ENCODE measurements at places on chromosomes 3 and 15.

- DNase-seq, result no peak
These were observed 26.2 kb upstream of the CLDN16 start for GRCh38 chr3:190361791-190362190.

DNA sequence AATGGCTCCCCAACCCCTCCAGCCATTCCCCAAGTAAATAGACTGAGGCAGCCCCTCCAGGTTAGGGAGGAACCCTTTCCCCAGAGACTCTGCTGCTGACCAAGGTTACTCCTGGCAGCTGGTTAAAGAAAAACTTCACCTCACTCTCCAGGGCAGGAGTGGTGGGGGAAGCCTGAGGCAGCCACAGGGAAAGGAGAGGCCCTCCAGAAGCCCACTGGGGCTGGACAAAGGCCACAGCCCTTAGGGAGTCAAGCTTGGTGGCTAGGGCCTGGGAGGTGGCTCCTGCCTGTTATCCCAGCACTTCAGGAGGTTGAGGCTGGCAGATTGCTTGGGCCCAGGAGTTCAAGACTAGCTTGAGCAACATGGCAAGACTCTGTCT, 923 bp downstream of the ACY1 start:
- DNase-seq, result no peak

DNA sequence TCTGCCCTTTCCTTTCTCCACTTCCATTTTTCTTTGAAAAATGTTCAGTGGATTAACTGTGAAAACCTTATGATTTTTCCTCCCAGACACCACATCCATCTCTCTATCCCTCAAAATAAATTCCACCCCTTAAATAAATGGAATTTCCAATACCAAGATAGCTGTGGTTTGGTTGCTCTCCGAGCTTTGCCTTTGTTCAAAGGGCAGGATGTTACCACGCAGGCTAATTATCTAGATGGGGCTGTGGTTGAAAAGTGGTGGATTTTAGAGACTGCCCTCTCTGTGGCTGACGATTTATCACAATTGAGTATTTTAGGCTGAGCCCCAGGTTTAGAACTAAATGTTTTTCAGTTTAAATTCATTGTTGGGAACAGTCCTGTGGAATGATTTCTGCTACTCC, 36.9 kb upstream of the CMSS1 start:
- DNase-seq, result no peak

- no peak for DNase-seq
These were observed 6.6 kb upstream of the TEX9 start for GRCh38 chr15:56358604-56359003.

- DNase-seq, result no peak
These were observed 243.8 kb downstream of the KCNH8 start for GRCh38 chr3:19392150-19392549.

- no peak for DNase-seq
These were observed 305.8 kb downstream of the ARPP21 start for GRCh38 chr3:35944926-35945710.

GRCh38 chr15:91319371-91320059, 219.5 kb downstream of the SV2B start:
- no peak for DNase-seq

- no peak for DNase-seq
These were observed 55.6 kb upstream of the LRTM1 start for GRCh38 chr3:54983266-54984099.

DNA sequence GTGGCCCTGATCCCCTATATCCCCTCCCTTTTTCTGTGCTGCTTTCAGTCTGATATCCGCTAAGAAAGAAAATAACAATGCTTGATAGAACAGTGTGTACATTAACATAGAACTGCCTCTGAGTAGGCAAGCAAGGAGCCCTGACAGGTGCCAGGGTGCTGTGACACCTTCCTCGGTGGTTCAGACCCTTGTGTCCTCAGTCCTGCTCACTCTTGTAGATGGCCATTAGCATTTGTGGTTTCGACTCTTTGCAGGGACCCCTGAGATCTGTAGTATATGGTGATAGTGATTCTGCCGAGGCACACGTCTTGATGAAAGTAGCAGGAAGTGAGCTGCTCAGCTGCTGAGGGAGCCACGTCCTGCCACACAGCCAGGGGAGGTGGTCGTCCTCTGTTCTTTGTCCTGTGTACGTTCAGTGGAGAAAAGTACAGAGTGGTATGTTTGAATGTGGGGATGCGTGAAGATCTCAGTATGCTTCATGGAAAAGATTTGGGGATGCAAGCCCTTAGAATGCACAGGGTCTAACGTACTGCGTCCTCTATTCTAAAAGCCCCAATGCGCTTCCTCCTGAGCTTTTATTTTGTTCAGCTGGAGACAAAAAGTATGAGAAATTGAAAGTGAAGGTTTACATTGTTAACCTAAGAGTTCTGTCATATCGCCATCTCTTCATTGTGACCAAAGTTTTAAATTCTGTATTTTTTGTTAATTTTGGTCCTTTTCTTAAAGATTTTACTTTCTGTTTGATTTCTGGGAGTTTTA, 35.4 kb downstream of the PXYLP1 start:
- no peak for DNase-seq

- no peak for DNase-seq
These were observed 22.4 kb downstream of the NANOGP8 start for GRCh38 chr15:35062738-35063099.

GRCh38 chr3:147191795-147192385, 214.5 kb downstream of the ZIC4 start:
- DNase-seq, result peak; percentile 14

DNA sequence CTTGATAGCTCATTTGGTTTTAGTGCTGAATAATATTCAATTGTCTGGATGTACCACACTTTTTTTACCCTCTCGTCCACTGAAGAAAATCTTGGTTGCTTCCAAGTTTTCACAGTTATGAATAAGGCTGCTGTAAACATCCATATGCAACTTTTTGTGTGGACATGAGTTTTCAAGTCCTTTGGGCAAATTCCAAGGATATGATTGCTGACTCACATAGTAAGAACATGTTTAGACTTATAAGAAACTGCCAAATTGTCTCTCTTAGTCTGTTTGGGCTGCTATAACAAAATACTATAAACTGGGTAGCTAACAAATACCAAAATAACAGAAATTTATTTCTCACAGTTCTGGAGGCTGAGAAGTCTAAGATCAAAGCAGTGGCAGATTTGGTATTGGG, 59.5 kb upstream of the TNFSF10 start:
- DNase-seq, result no peak

DNA sequence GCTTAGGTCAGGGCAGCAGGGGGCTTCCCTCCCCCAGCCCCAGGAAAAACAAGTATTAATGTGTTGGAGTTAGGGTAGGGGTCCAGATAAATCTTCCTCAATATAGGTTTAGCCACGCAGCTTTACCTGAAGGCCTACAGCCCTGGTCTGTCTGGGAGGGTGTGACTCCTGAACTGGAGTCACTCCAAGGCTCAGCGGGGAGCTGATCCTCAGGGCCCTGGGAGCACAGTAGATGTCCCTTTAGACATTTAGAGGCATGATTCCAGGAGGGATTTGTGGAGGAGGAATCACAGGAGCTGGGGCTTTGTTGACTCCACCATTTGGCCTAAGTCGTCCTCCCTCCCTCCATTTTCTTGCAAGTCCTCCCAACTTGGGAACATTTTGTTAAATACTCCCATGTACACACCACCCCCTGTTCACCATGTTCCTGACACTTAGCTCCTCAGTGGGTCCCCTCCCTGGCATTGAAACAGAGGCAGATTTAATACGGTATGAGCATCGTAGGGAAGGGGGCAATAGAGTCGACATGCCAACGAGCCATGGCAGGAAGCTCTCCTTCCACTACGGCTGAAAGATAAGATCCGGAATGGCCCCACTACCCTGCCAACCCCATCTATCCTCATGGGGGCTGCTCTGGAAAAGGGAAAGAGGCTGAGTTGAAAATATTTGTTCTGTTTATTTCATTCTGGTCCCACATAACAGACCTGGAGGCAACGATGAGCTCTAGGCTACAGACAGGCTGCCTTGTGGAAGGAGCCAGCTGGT, 69.0 kb upstream of the LARS2 start:
- DNase-seq, result no peak

GRCh38 chr3:117762621-117763037, 1053.0 kb downstream of the TUSC7 start:
- DNase-seq, result no peak

DNA sequence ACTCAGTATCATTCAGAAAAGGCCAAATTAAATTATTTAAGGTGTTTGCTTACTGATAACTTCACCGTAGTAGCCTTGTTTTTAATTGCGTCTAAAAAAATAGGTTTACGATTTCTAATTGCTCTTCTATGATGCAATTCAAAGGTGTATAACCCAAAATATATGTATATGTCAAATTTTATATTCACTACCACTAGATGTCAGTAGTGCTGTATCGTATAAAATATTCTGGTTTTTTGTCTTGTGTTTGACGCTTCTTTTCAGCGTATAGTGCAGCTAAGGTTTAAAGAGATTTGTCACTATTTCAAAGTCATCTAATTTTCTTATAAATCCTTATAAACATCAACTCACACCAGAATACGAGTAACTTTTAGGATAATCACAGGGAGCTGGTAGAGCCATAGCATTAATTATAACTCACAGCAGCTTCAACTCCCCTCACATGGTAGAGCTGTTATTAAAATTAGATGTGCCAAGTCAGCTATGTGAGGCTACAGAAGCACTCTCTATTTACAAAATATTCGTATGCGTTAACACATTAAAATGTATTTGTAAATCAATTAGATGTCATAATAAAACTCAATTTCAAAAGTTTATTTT, 3.5 kb downstream of the PFN2 start:
- DNase-seq, result peak; percentile 32

- DNase-seq, result no peak
These were observed 3.0 kb downstream of the ADAMTS9 start for GRCh38 chr3:64684715-64685261.

DNA sequence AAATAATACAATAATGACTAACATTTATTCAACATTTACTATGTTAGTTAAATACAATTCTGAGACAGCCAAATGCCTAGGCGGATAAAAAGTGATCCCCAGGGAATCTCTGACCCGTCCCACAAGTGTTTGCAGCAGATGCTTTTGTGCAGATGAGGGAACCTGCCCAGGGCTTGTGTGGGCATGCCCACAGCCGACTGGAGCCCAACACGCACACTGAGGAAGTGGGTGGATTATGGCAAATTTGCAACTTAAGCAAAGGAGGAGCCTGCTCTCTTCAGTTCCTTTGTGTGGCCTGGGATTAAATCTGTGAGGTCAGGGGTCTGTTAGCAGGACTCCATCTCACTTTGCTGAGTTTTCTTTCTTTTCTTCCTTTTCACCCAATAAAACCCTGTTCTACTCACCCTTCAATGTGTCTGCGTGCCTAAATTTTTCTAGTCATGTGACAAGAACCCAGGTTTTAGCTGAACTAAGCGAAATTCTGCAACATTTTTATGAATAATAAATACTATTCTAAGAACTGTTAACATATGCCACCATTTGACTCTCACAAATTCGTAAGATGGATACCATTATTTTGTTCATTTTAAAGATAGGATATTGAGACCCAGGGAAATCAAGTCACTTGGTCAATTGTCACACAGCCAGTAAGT, 13.9 kb upstream of the RTP1 start:
- DNase-seq, result no peak

DNA sequence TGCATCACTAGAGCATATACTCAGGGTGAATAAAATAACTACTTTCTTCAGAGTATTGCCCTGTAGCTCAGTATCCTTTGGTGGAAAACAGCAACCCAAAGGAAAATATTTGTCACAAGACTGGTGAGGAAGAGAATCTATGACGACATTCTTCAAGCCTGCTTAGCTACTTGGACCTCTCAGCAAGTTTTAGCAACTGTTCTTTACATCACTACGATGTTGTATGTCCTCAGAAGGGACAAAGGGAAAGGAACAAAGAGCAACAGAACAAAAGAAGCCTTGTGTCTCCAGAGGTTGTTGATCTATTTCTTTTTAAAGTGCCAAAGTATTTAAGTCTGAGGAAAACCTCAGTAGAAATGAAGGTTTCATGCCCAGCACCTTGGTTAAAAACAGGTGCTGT, 746.7 kb downstream of the NAALADL2 start:
- DNase-seq, result no peak

DNA sequence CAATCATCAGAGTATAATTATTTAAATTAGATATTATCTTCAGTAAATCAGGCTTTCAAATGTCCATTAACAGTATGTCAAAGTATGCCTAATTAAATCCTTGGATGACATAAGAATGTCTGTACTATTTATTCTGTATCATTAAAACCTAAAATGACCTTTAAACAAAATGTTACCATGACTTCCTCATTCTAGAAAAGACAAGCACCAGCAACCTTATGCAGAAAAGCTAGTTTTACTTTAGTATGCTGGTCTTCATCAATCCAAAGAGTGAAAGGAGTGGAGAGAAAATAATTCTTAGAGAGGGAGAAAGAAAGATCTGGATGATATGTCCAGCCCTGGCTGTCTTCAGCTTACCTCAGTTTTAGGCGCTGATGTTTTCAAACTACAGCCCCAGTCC, 140.1 kb upstream of the UBE2E2 start:
- DNase-seq, result no peak

- DNase-seq, result no peak
These were observed 224.2 kb downstream of the ITPR1 start for GRCh38 chr3:4717363-4717740.

- peak; percentile 73 for DNase-seq
These were observed 21.0 kb downstream of the RFT1 start for GRCh38 chr3:53109190-53109589.

DNA sequence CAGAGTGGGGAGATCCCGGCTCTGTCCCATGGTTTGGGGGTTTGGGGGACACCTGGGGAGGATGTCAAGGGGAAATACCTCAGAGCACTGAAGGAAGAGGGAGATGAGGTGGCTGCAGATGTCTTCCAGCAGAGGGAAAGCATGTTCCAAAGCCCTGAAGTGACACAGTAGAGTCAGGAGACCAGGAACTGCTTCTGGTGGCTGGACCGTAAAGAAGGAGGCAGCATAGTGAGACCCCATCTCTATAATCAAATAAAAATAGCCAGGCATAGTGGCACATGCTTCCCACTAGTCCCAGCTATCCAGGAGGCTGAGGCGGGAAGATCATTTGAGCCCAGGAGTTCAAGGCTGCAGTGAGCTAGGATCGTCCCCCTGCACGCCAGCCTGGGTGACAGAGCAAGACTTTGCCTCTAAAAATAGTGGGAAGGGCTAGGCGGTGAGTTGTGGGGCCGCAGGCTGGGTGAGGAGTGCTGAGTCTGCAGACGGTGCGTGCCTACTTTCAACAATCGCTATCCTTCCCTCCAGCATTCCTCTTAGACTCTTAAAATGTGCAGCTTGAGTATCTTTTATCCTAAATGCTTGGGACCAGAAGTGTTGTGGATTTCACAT, 26.2 kb downstream of the HES1 start:
- no peak for DNase-seq

GRCh38 chr3:17749705-17750293, 7.4 kb upstream of the TBC1D5 start:
- no peak for DNase-seq

GRCh38 chr3:100869787-100870186, 123.4 kb downstream of the ABI3BP start:
- no peak for DNase-seq

All from HTR-8/SVneo (cell line).